ENCODE measurements at places on chromosomes 5 and 9.

GRCh38 chr9:1222511-1222910 is 172.4 kb downstream of the DMRT2 start:
- no peak for DNase-seq

- no peak for DNase-seq
These were observed 33.8 kb downstream of the PDCD1LG2 start for GRCh38 chr9:5543875-5544702.

DNA sequence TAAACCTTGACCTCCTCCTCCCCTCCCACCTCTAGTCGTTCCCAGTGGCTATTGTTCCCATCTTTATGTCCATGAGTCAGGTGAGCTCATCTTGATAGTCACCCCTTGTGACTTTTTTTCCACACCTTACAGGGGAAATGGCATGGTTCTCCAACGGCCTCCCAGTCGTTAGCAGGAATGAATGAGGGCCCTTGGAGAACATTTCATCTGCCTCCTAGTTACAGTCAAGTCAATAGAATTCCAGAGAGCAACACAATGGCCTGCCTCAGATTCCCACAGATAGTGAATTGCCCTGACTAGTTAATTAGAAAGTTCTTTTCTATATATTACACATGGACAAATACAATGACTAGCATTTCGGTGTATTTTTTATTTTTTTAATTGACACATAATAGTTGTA is 262.6 kb downstream of the ATPSCKMT start:
- DNase-seq = no peak

DNA sequence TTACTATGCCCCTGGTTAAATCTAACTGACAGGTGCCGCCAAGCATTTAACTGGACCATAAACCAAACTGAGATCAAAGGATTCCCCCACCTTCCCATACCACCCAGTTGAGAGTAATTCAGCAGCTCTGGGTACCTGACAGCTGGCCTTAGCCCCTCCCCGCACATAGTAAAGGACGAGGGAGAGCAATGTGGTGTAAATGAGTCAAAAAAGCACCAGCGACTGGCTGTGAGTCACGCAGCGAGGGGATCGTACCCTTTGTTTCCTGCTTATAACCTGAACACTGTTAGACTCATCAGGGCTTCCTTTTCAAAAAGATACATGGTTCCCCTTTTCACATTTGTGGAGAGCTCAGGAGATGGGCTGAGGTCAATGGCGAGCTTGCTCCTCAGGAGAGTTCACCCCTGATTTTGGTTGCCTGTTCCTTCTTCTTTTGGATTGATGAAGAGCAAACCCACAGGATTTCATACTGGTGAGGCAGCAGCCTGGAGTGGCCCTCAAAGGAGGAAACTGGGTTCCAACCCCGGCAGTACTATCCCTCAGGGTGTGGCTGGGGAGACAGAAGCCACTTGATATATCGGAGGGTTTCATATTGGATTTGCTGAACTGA is 71.5 kb downstream of the ANKRD33B start:
- DNase-seq = peak; percentile 96

DNA sequence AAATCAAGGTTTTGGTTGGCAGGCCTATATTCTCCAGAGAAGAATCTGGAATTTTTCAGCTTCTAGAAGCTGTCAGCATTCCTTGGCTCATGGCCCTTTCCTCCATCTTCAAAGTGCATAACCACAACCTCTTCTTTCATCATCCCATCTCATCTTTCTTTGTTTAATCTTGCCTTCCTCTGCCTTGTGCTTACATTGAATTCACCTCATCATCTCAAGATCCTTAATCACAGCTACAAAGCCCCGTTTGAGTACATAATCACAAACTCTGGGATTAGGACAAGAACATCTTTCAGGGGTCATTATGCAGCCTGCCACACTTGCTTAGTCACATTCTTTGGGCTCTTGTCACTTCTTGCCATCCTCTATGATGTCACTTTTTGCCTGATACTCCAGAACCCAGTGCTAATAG is 130.3 kb downstream of the FOXD1 start:
- DNase-seq = no peak

GRCh38 chr5:78819707-78820106 is 165.4 kb downstream of the ARSB start:
- DNase-seq = no peak

DNA sequence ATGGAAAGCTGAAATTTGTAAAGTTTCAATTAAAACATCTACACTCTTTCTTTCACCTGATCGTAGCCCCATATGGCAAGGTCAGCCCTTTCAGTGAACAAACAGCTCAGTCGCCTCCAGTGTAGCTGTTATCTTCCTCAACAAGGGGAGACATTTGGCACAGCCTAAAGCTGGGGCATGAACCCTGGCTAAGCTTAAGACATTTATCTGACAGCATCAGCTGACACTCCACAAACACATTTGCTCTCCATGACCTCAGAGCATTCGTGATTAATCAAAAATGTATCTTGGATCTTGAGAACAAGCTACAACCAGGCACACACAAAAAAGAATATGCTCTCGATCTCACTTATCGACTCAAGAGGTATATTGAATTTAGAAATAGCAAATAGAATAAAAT is 67.3 kb downstream of the POU5F2 start:
- DNase-seq = no peak

DNA sequence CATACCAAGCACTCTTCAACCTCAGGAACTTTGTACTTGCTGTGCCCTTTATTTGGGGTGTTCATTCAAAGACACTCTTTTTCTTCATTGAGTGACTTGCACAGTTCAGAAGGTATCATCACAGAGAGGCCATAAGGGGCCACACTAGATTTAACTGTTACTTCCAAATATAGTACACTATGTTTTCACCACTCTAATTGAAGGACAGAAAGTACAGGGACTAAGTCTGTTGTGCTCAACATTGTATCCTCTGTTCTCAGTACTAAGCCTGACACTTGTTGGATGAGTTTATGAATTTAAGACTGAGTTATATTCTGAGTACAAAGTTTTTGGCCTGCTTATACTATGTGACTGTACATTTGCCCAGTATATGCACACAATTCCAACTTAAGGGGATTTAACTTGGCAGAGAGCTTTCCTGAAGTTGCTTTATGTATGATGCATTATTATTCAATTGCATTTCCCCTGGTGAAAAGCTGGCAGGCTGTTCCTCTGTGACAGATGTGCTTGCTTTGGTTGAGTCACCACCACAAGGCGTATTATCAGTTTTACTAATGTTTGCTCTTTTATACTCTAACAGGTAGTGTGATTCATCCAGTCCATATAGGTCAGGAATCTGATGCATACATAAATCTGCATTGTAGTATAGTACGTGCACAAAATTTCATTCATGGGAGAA is 714.8 kb downstream of the TLR4 start:
- DNase-seq = peak; percentile 32

DNA sequence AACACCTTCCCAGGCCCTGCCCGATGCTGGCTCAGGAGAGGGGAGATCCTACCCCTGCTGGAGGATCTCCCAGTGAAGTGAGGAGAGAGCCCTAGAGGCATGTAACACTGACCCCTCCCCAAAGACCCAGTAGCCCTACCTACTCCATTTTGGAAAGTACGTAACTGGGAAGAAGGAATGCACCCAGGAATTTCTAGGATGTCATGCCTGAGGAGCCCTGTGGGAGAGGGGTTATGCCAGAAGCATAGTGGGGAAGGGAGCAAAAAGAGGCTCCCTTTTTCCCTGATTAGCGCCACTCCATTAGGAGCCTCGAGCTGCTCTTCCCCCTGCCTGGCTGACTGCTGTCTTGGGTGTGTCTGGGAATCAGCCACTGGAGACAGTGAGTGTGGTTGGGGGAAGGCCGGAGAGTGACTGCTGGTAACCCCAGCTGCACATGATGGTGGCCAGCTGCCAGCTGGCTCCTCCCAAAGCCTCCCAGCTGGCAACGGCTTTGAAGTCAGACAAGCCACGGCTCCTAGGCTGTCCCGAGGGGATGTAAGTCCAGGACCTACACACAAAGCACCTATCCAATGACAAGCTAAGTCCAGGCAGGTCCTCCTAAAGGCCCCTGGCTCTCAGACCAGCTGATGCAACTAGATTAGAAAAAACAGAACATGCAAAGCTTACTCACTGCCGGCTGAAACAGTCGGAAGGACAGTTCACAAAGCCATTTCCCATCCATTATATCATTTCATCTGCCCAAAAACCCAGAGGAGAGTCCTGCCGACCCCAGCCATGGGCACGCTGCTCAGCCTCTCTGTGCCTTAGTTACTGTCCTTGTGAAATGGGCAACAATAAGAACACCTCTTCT is 136.5 kb upstream of the ABCA1 start:
- DNase-seq = peak; percentile 90

DNA sequence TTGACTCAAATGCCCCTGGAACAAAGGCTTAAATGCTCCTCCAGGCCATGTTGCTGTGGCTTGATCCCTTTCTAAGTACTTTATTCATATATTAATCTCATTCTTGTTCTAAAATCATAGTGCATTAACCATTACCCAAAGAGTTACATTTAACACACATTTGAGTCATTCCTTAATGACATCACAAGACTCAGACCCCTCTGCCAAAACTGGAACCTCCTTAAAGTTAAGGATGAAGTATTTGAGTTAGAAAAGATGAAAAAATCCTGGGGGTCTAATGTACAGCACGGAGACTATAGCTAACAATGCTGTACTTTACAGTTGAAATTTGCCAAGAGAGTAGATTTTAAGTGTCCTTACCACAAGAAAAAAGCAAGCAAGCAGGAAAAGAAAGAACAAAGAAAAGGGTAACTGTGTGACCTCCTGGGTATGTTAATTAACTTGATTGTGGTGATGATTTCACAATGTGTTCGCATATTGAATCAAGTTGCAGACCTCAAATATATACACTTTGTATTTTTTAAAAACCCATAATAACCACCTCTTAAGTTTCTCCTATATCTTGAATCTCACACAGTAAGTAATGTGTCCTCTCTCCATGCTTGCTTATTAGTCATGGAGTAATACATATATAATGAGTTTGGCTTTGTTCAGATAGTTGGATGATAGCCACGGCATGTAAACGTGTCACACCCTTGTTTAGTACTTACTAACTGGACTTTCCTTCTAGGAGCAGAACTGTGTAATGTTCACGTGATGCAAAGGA is 376.9 kb downstream of the SEMA5A start:
- DNase-seq = no peak

GRCh38 chr9:111928359-111928720 is 31.7 kb downstream of the UGCG start:
- no peak for DNase-seq

GRCh38 chr9:99353408-99353807 is 131.3 kb downstream of the SEC61B start:
- DNase-seq = no peak

DNA sequence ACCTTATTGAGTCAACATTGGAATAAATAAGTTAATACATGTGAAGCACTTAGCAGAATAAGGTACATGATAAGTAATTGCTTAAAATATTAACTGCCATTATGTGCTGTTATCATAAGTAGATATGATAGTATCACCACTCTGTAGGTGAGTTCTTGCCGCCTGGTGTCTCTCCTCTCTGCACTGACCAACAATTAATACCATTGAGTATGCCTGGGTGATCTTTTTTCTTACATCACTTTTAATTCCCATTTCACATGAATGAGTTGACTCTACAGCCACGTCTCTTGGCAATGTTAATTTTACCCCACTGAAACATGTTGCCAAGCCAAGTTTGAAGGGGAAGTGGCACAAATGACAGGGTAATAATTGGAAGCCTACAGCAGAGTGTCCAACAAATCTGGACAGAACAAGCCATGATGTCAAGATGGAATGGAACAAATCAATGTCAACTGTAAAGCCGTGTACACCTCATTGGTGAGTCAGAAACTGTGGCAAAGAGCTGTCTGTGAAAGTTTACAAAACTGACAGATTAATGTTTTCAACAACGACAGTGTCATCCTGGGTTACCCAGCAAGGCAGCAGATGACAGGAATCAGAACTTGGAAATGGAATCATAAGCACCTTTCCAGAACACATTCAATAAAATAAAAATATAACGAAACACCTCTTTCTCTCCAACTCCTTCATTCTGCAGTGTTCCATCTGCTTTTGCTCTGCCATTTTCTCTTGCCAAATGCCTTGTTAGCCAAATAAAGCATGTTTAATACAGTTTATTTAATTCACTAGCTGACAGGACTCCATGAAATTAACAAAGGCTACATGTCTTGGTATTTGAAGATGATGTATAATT is 330.9 kb downstream of the CTNND2 start:
- DNase-seq = no peak

- DNase-seq = peak; percentile 20
These were observed 47.1 kb upstream of the SH3GL2 start for GRCh38 chr9:17531642-17532254.

DNA sequence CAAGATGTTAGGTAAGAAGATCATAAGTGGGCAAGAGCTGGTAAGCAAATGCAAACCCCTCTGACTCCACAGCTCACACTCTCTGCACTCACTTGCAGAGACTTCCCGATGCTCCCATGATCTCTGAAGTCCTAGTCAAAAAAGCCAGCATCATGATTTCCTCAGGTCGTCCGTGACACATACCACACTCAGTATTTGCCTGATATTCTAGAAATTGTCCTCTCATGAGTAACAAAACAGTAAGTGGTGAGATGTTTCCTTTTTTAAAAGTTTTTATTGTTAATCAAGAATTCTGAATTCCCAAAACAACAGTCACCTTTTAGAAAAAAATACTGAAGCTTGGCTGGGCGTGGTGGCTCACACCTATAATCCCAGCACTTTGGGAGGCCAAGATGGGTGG is 194.6 kb downstream of the DENND1A start:
- DNase-seq = no peak

DNA sequence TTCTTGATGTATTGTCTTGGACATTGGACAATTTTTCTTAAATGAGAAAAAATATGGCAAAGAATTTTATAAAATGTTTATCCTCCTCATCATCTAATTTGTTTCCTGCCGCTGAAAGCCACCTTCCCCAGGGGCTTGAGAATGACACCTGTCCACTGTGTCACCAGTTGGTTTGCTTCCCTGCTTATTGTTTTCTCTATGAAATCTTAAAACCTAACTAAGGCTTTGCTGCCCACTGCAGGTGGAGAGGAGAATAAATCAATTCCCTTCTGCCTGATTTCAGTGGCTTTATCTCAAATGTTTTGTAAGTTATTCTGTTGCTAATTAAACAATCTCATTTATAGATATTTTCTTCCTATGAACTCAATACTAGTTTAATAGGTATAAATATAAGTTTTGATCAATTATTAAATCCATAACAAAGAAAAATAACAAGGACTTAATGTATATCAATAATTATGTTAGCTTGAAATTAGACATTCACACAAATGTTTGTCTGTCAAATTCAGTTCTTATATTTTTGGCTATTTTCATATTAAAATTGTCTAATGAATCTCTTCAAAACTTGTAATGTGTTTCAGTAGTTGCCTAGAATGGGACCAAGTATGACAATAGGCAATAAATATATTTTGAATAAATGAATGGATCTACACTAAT is 822.5 kb downstream of the PTPRD start:
- DNase-seq = peak; percentile 2

DNA sequence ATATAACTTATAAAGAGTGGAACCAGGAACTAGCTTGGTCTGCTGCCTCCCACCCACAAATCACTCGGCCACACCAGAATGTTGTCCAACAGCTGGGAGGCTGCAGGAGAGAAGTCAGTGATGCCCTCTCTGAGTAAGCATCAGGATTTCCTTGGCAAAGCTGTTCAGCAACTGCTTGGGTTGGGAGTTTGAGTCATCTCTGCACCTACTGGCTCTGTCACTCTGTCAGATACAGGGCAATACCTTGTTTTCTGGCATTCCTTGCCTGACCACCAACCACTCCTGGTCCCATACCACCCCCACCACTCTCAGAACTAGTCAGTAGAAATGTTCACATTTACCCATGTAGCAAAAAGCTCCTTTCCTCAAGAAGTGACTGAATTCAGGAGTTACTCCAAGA is 36.8 kb upstream of the GCNT4 start:
- no peak for DNase-seq

- DNase-seq = no peak
These were observed 168.0 kb downstream of the KIF4B start for GRCh38 chr5:155181542-155181941.

- DNase-seq = no peak
These were observed 119.0 kb upstream of the KLF9 start for GRCh38 chr9:70533492-70533891.

Measured in H54 (cell line).